GM20000 (cell line): ENCODE measurements at places on chromosomes 5 and 9.
A peak's percentile ranks its signal among the peaks of the same experiment; 100 is the strongest.

- no peak for DNase-seq
Observed at GRCh38 chr9:18499980-18500379, 26.0 kb downstream of the ADAMTSL1 start.

- DNase-seq: no peak
Observed at GRCh38 chr5:180583738-180584137, 7.6 kb downstream of the SCGB3A1 start.

DNA sequence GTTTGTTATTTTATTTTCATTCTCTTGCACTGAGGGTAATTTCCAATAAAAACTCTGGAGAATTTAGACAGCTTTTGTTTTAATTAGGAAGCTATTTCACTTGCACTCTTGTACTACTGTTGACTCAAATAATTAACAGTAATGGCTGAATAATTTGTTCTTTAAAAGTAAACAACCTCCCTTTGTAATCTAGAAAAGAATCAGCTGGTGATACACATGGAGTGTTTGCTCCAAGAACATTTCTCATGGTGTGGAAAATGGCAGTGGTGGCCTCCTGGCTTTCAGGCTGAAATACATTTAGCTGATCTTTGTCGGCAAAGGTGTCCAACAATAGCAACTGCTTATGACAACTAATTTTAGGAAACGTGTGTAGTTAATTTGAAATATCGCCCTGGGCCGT lies 129.4 kb downstream of the C9orf152 start:
- DNase-seq: no peak

DNA sequence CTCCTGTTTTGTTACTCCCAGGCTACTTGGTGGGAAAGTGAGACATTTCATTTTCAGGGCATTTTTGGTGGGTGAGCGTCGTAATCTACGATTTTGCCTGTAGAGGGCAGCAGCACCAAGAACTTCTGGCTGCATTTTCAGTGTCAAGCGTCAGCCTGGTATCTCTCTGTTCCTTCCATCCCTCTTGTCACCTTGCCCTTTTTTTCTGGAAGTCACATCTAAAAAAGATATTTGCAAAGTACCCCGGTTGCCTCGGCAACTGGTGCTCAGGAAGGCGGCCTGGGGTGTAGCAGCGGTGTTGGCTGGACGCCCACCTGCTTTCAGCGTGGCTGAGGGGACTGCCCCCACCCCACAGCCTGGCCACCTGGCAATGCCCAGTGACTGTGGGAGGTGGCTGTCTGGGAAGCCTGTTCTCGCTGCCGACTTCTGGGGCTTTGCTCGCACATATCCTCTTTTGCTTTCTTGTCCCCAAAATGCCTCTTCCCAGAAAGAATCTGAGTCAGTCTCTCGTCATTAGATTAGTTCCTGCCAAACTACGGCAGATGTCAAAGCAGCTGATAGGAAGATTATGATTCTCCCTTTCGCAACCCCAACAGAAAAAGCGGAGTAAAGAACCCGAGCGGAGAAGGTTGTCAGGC lies 84.5 kb downstream of the ACER2 start:
- DNase-seq: peak; percentile 60

- no peak for DNase-seq
Observed at GRCh38 chr5:88878976-88879375, 4.0 kb downstream of the MEF2C start.

DNA sequence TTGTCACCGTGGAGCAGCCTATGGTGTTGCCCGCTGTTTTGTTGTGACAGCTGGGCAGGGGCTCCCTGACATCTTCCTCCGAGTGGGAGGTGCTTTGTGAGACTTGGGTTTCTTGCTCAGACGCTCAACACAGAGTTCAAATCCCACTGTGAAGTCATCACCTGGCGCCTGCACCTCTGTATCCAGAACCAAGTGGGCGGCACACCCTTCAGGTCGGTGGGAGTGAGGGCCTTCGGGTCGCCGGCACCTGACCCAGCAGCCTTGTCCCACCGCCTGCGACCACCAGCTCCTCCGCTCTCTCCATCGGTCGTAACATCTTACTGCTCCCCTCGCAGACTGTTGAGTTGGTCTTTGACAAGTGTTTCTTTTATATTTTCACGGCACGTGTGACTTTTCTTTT lies 37.6 kb upstream of the EXOC3 start:
- no peak for DNase-seq

DNA sequence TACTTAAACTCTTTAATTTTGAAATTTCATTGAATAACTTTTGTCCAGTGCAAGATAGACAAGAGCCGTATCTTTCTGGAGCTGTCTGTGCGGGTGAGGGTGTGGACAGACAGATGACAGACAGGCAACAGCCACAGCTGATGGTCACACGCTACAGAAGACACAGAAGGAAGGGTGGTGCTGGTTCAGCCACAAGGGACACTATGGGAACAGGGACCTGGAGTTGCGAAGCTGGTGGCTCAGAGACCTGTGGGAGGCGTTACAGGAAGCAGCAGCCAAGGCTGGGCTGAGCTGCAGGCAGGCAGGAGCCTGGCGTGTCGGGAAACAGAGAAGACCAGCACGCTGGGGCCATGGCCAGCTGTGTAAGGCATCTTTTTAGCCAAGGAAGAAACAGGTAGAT lies 104.4 kb downstream of the WNK2 start:
- DNase-seq: peak; percentile 18

- no peak for DNase-seq
Observed at GRCh38 chr5:158736150-158736870, 363.4 kb downstream of the EBF1 start.

GRCh38 chr9:70798018-70798417 lies 323.4 kb downstream of the TRPM3 start:
- no peak for DNase-seq

DNA sequence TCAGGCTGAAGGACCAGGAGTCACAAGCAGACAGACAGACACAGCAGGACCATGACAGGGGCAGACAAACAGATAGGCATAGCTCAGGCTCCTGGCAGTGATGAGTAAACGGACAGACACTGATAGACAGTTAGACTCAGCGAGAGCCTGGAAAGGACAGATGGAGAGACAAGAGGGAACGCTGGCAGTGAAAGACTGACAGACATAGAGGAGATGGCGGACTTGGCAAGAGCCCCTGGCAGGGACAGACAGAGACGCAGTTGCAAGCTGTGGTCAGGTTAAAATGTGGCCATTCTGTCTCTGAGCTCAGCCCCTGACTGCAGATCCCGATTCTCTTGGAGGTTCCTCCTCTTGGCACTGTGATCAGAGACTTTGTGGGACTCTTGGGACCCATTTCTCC lies 13.6 kb downstream of the CSF2 start:
- DNase-seq: no peak

GRCh38 chr5:89273289-89273688 lies 390.3 kb upstream of the MEF2C start:
- DNase-seq: no peak
